ENCODE measurements at places on chromosomes 2 and 18.

DNA sequence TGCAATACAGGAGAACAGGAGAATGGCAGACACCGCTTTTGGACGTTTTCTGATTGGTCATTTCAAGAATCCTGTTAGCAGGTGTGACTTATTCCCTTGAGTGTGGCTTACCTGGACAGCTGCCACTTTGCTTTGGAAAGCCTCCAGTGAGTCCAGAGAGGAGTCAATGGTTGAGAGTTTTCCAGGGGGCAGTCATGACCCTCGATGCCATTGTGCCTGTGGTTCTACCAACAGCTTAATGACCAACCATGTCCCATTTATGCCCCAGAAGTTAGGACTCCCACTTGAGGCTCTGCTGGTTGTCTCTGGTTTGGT is 12.4 kb downstream of the IGFBP2 start:
- no peak for DNase-seq
- H3K27me3 ChIP-seq, result no peaks in the 10 kb centered on the region
- H3K4me3 ChIP-seq, result no peak overlapping the region
- peaks cover 10% of the 10 kb centered on the region for H3K36me3 ChIP-seq

DNA sequence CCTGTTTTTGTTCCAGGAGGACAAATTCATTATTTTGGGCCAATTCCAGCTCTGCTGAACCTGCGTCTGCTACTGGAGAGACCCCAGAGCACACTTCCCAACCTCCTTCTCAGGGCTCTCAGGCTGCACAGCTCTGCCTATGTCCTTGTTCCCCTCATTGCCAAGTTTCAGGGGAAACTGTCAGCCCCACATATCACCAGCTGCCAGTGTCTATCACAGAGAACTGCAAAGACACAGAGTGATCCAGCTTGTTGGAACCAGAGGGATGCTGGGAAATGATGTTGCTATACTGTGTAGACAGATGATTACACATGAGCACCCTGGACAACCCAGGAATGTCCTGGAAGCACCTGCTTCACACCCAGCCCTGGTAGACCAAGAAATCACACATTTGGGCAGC is 67.4 kb upstream of the TMEM247 start:
- H3K4me1 ChIP-seq, result peaks cover 15% of the 10 kb centered on the region
- DNase-seq, result no peak
- H3K36me3 ChIP-seq, result no peaks in the 10 kb centered on the region
- no peak overlapping the region for H3K4me3 ChIP-seq
- no peaks in the 10 kb centered on the region for H3K27me3 ChIP-seq
- H3K27ac ChIP-seq, result no peak overlapping the region

DNA sequence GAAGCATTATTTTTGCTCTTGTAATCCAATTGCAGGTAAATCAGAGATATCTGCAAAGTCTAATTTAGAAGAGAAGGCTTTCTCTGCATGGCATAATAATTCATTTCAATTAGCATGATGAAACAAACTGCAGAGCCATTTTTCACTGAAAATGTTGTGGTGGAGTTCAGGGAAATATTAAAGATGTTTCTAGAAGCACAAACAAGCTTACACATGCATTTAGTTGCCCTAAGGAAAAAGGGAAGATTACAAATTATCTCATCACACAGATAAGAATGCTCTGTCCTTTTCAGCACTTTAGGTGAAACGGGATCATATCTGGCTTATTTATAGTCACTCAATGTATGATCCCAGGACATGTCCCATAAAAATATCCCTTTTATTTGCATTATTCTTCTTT is 252.1 kb upstream of the TANK start:
- H3K4me1 ChIP-seq, result peaks cover 33% of the 10 kb centered on the region
- no peak overlapping the region for H3K4me3 ChIP-seq

DNA sequence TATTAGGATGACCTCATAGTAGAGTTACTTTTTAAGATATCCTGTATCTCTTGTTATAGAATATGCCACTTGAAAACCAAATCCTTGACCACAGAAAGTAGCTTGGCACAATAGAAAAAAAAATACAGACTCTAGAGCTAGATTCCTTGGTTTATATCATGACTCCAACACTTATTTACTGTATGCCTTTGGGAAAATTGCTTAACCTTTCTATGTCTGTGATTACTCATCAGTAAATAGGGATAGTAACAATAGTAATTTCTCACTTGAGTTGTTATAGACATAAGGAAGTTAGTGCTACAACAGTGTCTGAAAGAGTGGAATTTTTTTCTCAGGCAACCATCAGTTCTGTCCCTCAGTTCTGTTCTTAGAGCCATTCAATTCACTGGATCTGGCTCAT is 193.8 kb downstream of the GULP1 start:
- no peaks in the 10 kb centered on the region for H3K36me3 ChIP-seq
- H3K27me3 ChIP-seq, result no peaks in the 10 kb centered on the region
- H3K4me3 ChIP-seq, result no peak overlapping the region
- no peaks in the 10 kb centered on the region for H3K4me1 ChIP-seq
- no peak for DNase-seq

DNA sequence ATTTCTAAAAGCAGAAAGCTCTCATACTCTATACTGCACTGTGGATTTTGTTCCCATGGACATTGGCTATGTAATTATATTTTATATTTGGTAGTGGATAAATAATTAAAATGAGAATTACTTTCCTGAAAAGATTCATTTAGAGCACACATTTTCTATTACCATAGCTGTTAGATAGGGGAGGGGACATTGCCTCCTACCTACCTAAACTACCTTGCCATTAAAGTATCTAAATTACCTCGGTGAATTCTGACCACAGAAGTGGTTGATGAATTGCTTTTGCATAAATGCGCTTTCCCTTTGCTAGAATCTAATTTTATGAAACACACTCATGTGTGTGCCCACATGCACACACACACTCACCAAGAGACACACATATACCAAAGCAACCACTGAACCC is 329.1 kb downstream of the MTX2 start:
- no peaks in the 10 kb centered on the region for H3K4me1 ChIP-seq
- no peak overlapping the region for H3K27ac ChIP-seq
- H3K36me3 ChIP-seq, result no peaks in the 10 kb centered on the region
- no peak for DNase-seq
- H3K27me3 ChIP-seq, result peaks cover 12% of the 10 kb centered on the region

GRCh38 chr2:44301111-44301510 is 25.8 kb downstream of the SLC3A1 start:
- H3K27ac ChIP-seq, result no peak overlapping the region
- no peaks in the 10 kb centered on the region for H3K27me3 ChIP-seq
- no peak for DNase-seq
- no peak overlapping the region for H3K4me3 ChIP-seq

- H3K4me1 ChIP-seq, result no peaks in the 10 kb centered on the region
- H3K36me3 ChIP-seq, result no peaks in the 10 kb centered on the region
- no peak overlapping the region for H3K27ac ChIP-seq
- H3K4me3 ChIP-seq, result no peak overlapping the region
- no peak for DNase-seq
- no peaks in the 10 kb centered on the region for H3K27me3 ChIP-seq
These were observed 37.2 kb upstream of the SLC35G4 start for GRCh38 chr18:11572201-11572600.

- no peak for DNase-seq
- no peaks in the 10 kb centered on the region for H3K4me1 ChIP-seq
- no peaks in the 10 kb centered on the region for H3K36me3 ChIP-seq
- peaks cover 5% of the 10 kb centered on the region for H3K27me3 ChIP-seq
- no peak overlapping the region for H3K4me3 ChIP-seq
These were observed 645.6 kb downstream of the NYAP2 start for GRCh38 chr2:226045080-226045479.

- DNase-seq, result no peak
- no peak overlapping the region for H3K4me3 ChIP-seq
- no peaks in the 10 kb centered on the region for H3K4me1 ChIP-seq
- H3K27ac ChIP-seq, result no peak overlapping the region
These were observed 166.5 kb downstream of the RTP5 start for GRCh38 chr2:242035858-242036652.

GRCh38 chr18:76491473-76491775 is 3.6 kb downstream of the ZNF516 start:
- no peak for DNase-seq
- no peaks in the 10 kb centered on the region for H3K27me3 ChIP-seq
- peaks cover 77% of the 10 kb centered on the region for H3K4me1 ChIP-seq
- peak overlapping the region; percentile 97 for H3K27ac ChIP-seq

DNA sequence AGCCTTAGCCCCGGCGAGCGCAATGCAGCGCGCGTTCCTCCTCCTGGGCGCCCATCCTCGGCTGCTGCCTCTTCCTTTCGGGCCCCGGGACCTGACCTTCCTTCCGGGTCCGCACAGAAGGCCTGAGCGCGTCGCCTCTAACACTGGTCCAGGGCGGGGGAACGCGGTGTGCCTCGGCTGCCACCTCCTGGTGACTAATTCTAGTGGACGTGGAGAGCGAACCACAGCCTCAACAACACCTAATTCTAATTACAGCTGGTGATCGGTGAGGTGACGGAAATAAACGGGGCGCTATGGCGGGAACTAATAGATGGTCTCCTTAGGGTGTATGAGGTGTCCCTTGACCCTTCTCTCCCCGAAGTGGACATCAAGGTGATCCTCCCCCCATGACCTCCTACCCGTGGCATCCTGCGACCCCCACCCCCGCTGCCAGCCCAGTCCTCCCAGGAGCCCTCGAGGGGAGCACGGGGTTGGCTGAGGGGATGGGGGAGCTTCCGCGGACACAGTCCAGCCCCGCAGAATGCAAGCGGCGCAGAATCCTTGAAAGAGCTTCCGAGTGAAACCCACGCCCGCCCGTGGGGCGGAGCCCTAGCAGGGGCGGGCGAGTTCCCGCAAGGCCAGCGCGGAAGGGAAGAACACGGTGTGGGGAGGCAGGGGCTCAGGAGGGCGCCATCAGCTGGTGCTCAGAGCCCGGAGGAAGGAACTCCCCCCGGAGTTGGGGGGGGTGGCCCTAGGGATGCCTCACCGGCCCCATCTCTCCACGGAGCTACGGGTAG is 12.8 kb upstream of the HMSD start:
- peaks cover 22% of the 10 kb centered on the region for H3K27me3 ChIP-seq
- H3K36me3 ChIP-seq, result no peaks in the 10 kb centered on the region
- H3K4me3 ChIP-seq, result peak overlapping the region; percentile 46
- DNase-seq, result peak; percentile 48
- peaks cover 14% of the 10 kb centered on the region for H3K4me1 ChIP-seq

- no peaks in the 10 kb centered on the region for H3K36me3 ChIP-seq
- no peak overlapping the region for H3K4me3 ChIP-seq
These were observed 204.8 kb downstream of the ANAPC1 start for GRCh38 chr2:111679202-111679601.

- DNase-seq, result no peak
- no peak overlapping the region for H3K4me3 ChIP-seq
- no peaks in the 10 kb centered on the region for H3K36me3 ChIP-seq
- no peaks in the 10 kb centered on the region for H3K27me3 ChIP-seq
- H3K27ac ChIP-seq, result no peak overlapping the region
These were observed 2.4 kb upstream of the ETAA1 start for GRCh38 chr2:67394734-67395133.

GRCh38 chr2:102016399-102016955 is 24.7 kb downstream of the IL1R2 start:
- no peak for DNase-seq
- H3K4me3 ChIP-seq, result no peak overlapping the region
- H3K27me3 ChIP-seq, result no peaks in the 10 kb centered on the region
- H3K36me3 ChIP-seq, result peaks cover 8% of the 10 kb centered on the region
- H3K4me1 ChIP-seq, result no peaks in the 10 kb centered on the region

GRCh38 chr2:153388246-153388645 is 90.3 kb downstream of the RPRM start:
- no peak for DNase-seq
- no peak overlapping the region for H3K27ac ChIP-seq
- H3K4me3 ChIP-seq, result no peak overlapping the region
- H3K4me1 ChIP-seq, result no peaks in the 10 kb centered on the region
- H3K27me3 ChIP-seq, result no peaks in the 10 kb centered on the region

- no peak for DNase-seq
- H3K36me3 ChIP-seq, result no peaks in the 10 kb centered on the region
- no peak overlapping the region for H3K27ac ChIP-seq
- peaks cover 16% of the 10 kb centered on the region for H3K27me3 ChIP-seq
- H3K4me3 ChIP-seq, result peak overlapping the region; percentile 39
These were observed 368 bp downstream of the TMEFF2 start for GRCh38 chr2:192194265-192194865.
